Stimulated activated naive CD4-positive, alpha-beta T cell treated with Interleukin-2 at 50 U/mL for 16 hours (primary cell): ENCODE measurements at places on chromosomes 16 and 17.
A peak's percentile ranks its signal among the peaks of the same experiment; 100 is the strongest.

DNA sequence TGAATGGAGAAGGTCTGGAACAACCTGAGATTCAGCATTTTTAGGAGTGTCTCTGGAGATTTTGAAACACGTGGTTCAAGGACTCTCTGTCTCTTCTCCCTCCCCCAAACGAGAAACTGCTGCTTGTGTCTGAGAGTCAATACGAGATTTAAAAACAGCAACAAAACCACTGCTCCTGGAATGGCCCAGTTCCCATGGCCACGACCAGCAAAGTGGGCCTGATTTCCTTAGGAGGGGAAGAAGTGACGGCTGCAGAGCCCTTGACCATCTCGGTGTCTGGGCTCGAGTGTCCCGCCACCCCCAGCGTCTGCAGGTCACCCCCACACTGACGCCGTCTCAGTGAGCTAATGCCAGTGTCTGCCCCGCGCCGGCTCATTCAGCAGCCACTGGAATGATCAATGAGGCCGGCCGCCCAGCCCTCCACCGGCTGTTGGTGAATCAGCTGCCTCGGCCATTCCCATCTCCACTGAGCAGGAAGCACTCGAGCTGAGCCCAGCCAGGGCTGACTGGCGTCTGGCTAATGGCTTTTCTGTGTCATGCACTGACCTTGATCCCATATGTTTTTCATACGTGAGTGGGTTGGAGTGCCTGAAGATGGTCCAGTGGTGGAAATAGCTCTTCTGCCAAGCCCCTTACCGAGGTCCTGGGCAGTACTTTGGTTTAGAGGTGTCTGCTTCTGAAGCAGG is 151.8 kb downstream of the PITPNC1 start:
- DNase-seq = no peak

DNA sequence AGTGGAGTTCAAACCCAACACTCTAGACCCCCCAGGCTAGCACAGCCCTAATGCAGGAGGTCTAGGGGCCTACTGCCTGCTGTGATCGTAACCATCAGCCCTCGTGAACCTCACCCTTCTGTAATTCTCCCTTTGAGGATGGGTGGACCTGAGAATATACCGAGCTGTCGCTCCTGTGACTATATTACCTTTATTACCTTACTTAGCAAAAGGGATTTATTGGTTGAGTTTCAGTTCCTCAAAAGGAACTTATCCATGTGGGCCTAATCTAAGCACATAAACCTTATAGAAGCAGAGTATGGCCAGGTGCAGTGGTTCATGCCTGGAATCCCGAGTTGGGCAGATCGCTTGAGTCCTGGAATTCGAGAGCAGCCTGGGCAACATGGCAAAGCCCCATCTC is 19.2 kb upstream of the EMP2 start:
- no peak for DNase-seq

DNA sequence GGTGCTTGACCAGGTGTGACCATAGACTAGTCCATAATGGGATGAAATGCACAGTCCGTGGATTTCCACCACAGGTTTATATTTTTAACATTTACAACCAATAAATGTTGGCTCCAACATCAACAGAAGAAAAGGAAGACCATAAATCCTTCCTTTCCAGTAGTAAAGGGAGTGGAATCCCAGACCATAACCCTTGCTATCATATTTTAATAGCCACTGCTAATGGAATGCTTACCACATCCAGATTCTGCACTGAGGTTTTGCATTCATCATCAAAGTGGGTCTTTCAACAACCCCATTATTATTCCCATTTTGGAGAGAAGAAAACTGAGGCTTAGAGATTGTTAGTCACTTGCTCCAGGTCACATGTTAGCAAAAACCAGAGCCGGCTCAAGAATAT is 106.7 kb downstream of the FOXL1 start:
- DNase-seq = no peak

DNA sequence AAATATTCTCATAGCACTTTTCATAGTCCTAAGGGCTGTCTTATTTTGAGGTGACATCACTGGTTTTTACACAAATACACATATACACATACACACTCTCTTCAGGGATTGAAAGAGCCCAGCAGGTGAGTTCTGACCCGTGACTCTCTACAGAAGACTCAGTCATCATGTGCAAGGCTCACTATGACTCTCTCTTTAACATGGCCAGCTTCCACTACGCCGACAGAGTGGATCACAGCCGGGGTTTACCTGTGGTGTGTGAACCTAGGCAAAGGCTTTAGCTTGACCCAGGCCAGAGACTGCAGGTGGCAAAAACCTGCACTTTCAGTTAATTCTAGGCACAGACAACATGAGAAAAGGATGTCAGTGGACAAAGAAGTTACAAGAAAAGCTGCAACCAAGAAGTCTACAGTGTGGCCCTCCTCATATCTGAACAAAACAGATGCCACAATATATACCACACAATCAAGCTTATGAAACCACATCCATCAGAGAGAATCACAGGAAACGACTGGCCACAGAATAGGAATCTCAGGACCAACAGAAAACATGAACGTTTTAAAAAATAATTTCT is 56.5 kb downstream of the CYTH1 start:
- DNase-seq = peak; percentile 20

DNA sequence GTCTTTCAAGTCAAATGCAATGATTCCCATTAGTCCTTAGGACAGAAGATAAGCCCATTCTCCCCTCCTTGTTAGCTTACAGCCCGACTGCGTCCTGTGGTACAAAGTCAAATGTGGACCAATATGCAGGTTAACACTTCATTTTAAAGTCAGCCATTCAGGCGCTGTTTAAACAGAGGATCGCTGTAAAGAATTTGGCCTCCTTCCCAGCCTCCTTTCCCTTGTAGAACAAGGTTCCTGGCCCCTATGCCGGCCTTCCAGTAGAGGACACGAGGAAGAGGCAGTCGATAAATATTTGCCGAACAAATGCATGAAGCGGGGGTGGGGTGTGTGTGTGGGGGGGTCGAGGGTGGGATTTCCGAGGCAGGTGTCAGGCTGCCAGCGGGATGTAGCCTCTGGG is 4.3 kb downstream of the SDK2 start:
- no peak for DNase-seq

GRCh38 chr17:40241252-40241834 is 22.2 kb downstream of the WIPF2 start:
- DNase-seq = no peak

DNA sequence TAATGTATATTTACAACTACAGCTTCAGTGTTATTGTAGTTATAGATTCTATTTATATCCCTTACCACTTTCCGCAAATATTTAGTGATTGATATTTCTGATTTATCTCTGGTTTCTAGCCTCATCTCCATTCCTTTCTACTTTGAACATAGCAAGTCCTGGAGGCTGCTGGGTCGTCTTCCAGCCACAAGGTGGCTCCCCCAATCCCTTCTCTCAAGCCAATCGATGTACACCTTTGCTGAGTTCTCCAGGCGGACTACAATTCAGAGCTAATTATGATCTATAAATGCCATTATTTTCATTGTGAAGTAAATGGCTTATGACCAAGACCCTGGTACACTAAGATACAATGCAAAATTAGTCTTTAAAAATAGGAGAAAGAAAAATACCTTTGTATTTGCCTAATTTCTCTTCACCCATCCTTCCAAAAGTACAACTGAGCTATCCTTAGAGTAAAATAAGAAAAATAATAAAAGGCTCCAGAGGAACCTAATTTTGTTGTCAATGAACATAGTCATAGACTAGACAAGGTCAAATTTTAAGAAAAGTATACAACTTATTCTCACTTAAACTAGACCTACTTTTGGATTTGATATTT is 122.1 kb downstream of the SKAP1 start:
- peak; percentile 15 for DNase-seq

DNA sequence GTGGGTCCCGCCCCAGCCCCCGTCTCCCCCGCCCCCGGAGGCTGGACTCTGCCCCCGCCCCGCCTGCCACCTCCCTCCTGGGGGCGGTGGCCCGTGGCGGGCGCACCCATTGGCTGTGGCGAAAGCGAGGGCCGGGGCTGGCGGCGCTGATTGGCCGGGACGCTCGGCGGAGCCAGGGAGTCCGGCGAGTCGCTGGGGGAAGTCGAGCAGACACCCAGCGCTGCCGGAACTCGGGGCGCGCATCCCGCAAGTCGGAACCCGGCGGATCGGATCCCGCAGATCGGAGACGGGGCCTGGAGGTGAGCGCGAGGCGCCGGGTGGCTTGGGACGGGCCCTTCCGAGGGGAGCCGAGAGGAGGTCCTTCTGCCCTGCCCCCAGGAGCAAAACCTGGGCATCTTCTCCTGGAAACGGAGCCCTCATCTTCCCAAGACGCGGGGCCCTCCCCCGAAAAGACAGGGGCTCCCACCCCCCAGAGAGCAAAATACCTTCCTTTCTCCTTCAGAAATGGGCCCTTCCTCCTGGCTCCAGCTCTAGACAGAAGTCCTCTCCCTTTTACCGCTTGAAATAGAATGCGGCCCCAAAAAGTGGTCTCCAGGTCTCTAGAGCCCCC is at the start of gene ABAT:
ABAT (plus strand) TSS at position 205 of the 610 bp plus-strand sequence. CDS start 61,123 bp downstream, outside the sequence.
- peak; percentile 84 for DNase-seq

- DNase-seq = no peak
Observed at GRCh38 chr17:66441101-66441661, 138.8 kb downstream of the PRKCA start.

DNA sequence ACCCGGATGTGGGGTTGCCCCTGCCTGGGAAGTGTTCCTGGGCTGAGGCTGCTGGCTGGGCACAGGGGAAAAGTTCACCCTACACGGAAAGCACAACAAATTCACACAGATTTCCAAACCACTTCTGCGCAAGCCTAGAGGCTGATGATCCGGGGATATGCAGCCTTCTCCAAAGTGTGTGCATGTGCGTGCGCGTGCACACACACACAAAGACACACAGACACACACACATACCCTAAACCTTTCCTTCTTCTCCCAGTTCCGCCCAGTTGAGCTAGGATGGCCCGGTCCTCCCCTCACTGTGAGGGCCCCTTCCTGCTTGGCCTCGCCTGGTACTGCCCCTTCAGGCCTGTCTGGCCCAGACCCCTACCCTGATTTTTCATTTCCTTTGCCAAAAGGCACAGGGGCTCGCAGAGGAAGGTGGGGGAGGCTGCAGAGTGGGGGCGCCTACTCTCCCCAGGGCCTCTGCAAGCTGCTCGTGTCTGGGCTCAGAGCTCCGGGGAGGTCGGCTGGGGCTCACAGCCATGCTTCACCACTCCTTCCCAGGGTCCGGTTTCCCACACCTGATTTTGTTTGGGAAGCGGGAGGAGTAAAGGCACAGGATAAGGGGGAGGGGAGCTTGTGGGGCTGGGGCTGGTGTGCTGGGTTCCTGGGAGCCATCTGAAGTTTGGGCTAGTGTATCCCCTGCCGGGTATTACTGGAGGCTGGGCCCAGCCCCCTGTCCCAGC is 144.7 kb downstream of the ENGASE start:
- DNase-seq = no peak
